Type B pancreatic cell (in vitro differentiated cells): ENCODE measurements at places on chromosomes 2 and 18. TPM values are rescaled to one million over a fixed set of nuclear protein-coding genes. Genes with fewer than 3 reads are reported as not detected.

GRCh38 chr2:61469424-61470121, 1.3 kb downstream of the USP34 start:
- no peak for DNase-seq

DNA sequence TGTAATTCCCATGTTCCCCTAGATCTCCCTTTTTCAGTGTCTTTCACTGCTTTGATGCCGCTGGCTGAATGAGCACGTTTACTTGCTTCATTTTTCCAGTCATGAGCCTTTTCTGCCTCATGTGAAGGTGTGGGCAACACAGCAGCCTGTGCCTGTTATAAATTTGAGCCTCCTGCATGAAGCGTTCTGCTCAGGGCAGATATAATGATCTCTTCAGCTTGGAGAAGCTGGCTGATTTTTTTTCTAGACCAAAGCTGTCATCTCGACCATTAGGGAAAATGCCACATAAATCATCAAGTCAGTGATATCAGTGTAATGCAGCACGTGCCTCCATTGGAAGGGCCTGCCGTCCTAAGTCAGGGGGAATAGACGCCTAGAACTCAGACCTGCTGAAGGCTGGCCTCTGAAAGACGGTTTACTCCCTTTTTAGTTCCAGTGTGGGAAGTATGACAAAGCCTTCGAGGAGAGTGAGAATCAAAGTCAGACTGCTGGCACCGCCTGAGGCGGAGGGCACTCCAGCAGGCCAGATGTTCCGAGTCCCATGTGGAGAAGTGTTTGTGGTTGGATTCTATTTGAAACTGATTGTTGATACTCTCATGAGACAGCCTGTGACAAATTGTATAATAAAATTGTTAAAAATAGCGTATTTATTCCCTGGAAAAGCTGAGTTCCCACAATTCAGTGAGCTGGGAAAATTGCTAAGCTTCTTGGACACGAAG, 196.5 kb downstream of the MYO1B start:
- no peak for DNase-seq

- no peak for DNase-seq
These were observed 1934.6 kb upstream of the LRRTM1 start for GRCh38 chr2:82239176-82239575.

GRCh38 chr2:121429927-121430520, 100.7 kb upstream of the RNU4ATAC start:
- DNase-seq: no peak

DNA sequence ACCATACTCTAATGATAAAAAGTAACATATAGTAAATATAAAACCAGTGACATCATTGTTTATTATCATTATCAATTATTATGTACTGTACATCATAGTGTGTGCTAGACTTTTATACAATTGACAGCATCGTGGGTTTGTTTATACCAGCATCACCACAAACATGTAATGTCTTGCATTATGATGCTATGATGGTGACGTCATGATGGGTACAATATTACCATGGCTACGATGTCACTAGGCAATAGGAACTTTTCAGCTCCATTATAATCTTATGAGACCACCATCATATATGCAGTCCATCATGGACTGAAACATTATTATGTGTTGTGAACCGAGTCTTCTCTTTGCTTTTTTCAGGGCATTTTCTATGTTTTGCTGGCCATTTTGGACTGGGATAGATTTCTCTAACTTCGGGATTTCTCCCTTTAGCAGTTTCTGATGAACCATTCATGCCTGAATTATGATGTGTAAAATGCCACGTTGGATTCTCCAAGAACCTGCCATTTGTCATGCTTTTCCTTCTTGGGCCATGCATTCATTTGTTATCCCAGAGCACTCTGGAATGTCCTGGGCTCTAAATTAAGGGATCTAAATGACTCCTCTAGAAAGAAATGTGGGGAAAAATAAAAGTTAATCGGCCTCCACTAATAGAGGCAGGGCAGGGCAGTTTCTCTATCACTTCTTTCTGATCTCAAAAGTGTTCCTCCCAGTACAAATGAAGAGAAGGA, 325.6 kb upstream of the TNP1 start:
- DNase-seq: no peak

Gene LRRC30
- total RNA-seq: not detected in 2 replicates

Gene EFR3B
- 5.3 and 12.4 TPM in 2 replicates for total RNA-seq

Gene EVX2
- 0.10 TPM in 1 of 2 replicates, not detected in the other for total RNA-seq
